ENCODE measurements at places on chromosomes 7 and 10.
A peak's percentile ranks its signal among the peaks of the same experiment; 100 is the strongest.

DNA sequence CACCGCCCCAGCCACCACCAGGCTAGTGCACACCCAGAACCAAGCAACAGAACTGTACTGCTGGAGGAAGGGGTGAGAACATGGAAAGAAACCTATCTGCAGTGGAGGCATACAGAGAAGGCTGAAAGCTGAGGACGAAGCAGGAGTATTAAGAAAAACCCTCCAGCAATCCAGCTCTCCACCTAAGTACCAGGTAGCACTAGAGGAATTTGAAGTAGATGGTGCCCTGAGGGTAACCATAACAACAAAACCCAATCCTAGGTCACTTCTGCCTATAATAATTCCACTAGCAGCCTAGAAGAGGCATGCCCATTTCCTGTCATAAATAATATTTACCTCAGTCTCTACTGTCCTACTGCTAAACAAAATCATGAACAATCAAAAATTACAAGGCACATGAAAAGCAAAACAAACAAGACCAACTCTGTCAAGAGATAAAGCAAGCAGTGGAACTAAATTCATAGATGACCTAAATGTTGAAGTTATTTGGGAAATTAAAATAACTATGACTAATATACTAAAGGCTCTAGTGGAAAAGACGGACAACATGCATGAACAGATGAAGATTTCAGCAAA lies 51.1 kb downstream of the HYCC1 start:
- DNase-seq: no peak

GRCh38 chr10:133544506-133544905 lies 17.3 kb downstream of the CYP2E1 start:
- DNase-seq: no peak

DNA sequence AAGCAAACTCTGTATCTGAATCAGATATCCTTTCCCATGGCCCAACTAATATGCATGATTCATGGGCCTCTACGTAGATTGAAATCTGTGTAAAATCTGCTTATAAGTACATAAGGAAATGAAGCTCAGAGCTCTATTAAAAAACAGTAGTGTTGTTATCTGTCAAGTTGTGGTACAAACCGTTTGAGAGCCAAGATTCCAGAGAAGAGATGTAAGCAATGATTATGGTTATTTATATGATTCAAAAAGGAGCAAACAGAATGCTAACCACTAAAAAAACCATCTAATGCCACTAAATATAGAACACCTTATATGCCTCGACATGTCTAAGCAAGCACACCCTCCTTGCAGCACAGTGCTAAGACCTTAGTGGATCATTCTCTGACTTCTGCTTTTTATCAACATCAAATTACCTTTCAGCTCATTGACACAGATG lies 26.6 kb downstream of the RPP38 start:
- DNase-seq: peak; percentile 76

- DNase-seq: no peak
Observed at GRCh38 chr7:50479743-50480517, 29.8 kb upstream of the FIGNL1 start.

- DNase-seq: no peak
Observed at GRCh38 chr7:116577320-116577871, 52.6 kb downstream of the CAV1 start.

- no peak for DNase-seq
Observed at GRCh38 chr7:140455743-140456142, 23.6 kb downstream of the MKRN1 start.

GRCh38 chr7:155358948-155359712 lies 61.5 kb downstream of the INSIG1 start:
- DNase-seq: no peak

DNA sequence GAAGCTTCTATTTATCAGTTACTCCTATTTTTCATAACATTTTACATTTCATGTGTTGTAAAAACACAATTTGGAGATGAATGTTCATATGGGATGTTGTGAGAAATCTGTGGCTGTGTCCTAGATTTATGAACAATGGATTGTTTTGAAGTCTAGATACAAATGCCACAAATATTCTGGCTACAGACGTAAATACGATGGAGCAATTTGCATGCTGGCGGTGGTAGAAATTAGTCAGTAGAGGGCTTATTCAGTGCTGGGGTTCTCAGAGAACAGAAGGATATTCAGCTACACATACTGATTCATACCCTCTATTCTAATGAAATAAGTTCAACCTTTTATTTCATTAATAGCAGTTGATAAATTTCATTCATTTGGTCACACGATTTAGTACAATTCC lies 48.8 kb downstream of the PLPP4 start:
- DNase-seq: peak; percentile 47

GRCh38 chr7:38215115-38215514 lies 37.1 kb downstream of the STARD3NL start:
- peak; percentile 41 for DNase-seq

- DNase-seq: peak; percentile 2
Observed at GRCh38 chr10:105837951-105838350, 1196.9 kb downstream of the SORCS3 start.

- DNase-seq: peak; percentile 38
Observed at GRCh38 chr10:29648983-29649268, 14.2 kb upstream of the SVIL start.

DNA sequence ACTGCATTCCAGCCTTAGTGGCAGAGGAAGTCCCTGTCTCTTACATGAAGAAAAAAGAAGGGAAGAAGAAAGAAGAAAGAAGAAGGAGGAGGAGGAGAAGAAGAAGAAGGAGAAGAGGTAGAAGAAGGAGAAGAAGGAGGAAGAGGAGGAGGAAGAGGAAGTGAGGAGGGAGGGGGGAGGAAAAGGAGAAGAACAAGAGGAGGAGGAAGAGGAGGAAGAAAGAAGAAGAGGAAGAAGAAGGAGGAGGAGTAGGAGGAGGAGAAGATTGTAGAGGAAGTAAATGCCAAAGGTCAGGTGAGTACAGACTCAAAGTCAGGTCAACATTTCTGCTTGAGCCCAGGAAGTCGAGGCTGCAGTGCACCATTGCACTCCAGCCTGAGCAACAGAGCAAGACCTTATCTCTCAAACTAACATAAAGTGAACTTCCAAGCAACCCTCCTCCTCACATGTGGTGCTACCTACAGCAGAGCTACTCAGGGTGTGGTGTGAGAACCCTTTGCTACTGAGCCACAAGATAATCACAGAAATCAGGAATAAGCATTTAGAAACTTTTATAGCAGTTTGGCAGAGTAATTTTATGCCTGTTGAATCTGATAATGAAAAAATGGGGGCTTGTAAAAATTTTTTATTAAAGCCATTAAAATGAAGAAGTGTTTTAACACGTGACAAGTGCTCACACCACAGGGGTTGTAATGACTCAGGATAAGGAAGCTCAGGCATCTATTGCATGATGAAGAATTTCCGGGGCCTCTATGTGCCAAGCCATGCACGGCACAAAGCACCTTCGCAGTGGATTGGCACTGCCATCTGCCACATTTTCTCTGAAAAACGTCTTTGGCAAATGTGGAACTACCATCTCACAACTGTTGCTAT lies 224.9 kb upstream of the AUTS2 start:
- DNase-seq: peak; percentile 81

- DNase-seq: no peak
Observed at GRCh38 chr7:112084520-112084971, 121.7 kb downstream of the DOCK4 start.

GRCh38 chr7:156058248-156058647 lies 246.0 kb upstream of the SHH start:
- DNase-seq: no peak

GRCh38 chr10:3068201-3068967 lies 1.0 kb downstream of the PFKP start:
- DNase-seq: peak; percentile 68

- peak; percentile 60 for DNase-seq
Observed at GRCh38 chr10:373015-373414, 237.8 kb downstream of the ZMYND11 start.

- DNase-seq: no peak
Observed at GRCh38 chr7:127782075-127782474, 130.1 kb downstream of the SND1 start.

GRCh38 chr10:126108693-126109092 lies 212.3 kb downstream of the FANK1 start:
- DNase-seq: no peak

DNA sequence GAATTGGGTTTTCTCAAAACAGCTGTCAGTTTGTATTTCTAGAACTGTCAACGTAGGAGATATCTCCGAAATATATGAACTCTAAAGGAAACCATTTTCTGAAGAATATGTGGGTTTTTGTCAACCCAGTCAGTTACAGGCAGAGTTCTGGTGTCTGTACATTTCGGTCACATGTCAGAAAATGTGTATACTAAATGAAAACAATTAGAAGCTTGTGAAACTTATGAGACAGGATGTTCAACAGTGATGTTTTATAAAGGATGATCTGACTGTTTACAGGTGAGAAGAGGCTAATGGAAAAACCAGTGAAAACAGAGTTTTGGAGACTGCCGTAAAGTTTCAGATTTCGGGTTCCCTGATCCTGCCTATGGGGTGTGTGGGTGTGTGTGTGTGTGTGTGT lies 6.2 kb downstream of the JAZF1 start:
- DNase-seq: no peak

GRCh38 chr10:97154162-97154561 lies 31.6 kb downstream of the SLIT1 start:
- no peak for DNase-seq

DNA sequence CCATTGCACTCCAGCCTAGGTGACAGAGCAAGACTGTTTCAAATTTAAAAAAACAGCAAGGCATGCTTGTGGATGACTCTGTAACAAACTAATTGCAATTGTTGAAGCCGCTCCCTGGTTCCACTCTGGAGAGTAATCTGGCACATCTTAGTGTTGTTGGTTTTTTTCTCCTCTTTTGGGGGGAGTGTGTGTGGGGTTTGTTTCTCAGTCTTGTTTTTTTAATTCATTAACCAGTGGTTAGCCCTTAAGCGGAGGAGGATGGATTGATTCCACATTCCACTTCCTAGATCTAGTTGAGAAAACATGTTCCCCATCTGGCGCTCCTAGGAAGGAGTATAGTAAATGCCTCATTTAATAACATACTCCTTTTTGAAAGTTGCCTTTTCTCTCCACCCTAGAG lies 8.6 kb upstream of the ZNF713 start:
- DNase-seq: no peak

DNA sequence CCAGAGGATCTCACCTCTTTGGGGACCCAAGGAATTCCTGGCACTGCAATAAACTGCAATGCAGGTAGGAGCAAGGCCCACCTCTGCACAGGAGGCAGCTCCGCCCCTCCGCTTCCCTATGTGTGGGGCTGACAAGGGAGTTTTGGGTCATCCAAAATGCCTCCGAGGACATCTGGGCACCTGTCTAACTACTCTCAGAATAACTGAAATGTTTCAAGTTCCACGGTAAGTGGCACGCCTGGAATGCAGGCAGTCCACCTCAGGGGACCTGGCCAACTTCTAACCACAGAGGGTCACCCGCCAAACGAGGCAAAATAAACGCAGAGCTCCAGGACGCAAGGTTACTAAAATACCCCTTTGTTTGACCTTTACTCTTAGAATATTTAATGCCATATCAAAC lies 102.5 kb downstream of the FGFR2 start:
- no peak for DNase-seq

- DNase-seq: no peak
Observed at GRCh38 chr7:73648593-73649332, 18.9 kb upstream of the VPS37D start.

- no peak for DNase-seq
Observed at GRCh38 chr10:79068203-79068561, 584 bp upstream of the ZMIZ1 start.

DNA sequence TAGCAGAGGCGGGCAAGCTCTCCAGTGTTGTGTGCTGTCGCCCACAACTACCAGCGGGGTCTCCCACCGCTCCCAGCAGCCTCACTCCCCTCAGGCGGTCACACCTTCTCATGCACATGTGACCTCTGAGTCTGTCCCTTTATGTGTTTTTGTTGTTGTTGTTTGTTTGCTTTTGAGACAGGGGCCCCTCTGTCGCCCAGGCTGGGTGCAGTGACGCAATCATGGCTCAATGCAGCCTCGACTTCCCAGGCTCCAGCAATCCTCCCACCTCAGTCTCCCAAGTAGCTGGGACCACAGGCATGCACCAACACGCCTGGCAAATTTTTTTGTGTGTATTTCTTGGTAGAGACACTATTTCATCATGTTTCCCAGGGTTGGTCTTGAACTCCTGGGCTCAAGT lies 1.5 kb downstream of the CPSF4 start:
- DNase-seq: peak; percentile 26

DNA sequence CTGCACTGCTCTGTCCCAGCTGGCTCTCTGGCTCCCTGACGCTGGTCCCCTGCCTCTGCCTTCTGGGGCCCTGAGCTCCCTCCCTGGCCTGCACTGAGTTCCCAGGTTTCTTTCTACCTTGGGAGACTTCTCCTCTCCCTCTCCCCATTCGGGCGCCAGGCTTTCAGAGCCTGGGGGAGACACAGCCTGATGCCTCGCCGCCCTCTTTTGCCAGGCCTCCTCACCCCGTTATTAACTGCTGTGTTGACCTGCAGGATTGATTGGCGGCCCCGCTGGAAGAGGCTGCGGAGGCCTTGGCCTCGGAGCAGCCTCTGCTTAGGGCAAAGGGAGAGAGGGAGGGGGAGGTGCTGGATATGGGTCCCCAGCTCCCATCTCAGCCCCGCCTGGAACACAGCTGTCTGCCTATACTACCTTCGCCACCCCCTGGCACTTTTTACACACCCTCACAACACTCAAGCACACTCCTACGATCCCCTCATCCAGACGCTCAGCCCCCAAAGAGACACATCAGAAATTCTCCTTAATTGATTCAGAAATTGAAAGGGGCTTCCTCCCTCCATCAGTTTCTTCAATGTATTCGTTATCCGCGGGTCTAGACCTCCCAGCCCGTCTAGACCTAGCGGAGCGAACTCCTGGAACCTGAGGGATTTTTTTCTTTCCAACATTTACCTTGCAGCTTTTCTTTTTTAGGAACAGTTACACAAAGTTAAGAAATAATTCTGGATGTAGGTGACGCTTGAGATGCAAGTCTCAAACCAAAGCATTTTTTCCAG lies 7.1 kb upstream of the PAX2 start:
- no peak for DNase-seq

DNA sequence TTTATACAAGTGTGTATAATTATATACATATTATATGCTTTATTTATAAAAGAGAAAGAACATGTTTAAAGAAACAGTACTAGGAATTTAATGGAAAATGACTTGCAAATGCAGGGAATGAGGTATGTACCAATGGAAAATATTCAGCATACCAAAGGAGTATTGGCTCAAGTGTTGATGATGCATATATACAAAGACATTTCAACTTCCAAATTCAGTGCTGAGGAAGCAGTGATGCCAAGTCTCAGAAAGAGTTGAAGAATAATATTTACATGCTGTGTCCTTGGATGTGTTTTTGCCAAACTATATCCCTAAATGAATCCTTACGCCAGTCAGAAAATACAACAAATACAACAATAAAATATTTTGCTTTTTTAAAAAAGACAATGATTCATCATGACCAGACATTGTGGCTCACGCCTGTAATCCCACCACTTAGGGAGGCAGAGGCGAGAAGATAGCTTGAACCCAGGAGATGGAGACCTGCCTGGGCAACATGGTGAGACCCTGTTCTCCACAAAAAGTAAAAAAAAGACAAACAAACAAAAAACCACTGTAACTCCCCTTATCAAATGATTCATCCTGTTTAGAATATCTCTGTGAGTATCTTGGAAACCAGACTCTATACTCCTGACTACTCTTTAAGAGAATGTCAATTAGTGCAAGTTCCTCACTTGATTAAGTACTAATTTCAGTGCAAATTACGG lies 157.2 kb downstream of the CHRM2 start:
- peak; percentile 43 for DNase-seq

GRCh38 chr7:31690935-31691334 lies 3.9 kb downstream of the PPP1R17 start:
- no peak for DNase-seq

All from fibroblast of skin of right biceps (primary cell).